ENCODE measurements at places on chromosomes 3 and 15. TPM values are rescaled to one million over a fixed set of nuclear protein-coding genes. Genes with fewer than 3 reads are reported as not detected.

Gene MINAR1
- total RNA-seq = 0.38 TPM

Gene SLC9C1
- 0.56 TPM for total RNA-seq

Gene ITGB5
- total RNA-seq = 274 TPM

Gene CCDC191
- 1.3 TPM for total RNA-seq

Gene MUC13
- not detected for total RNA-seq

Gene CCNB2
- 5.1 TPM for total RNA-seq

Gene TP63
- total RNA-seq = 0.28 TPM

Measured in regular cardiac myocyte (primary cell).